ENCODE measurements at places on chromosomes 6 and 20.

GRCh38 chr6:33410711-33411631 is at the start of gene PHF1:
Gene PHF1, plus strand, starts transcription at chr6:33411014. Its CDS starts 1,250 bp downstream, at chr6:33412264.
- no peak for DNase-seq

GRCh38 chr6:167129159-167129558 is 6.3 kb downstream of the CCR6 start:
- no peak for DNase-seq

DNA sequence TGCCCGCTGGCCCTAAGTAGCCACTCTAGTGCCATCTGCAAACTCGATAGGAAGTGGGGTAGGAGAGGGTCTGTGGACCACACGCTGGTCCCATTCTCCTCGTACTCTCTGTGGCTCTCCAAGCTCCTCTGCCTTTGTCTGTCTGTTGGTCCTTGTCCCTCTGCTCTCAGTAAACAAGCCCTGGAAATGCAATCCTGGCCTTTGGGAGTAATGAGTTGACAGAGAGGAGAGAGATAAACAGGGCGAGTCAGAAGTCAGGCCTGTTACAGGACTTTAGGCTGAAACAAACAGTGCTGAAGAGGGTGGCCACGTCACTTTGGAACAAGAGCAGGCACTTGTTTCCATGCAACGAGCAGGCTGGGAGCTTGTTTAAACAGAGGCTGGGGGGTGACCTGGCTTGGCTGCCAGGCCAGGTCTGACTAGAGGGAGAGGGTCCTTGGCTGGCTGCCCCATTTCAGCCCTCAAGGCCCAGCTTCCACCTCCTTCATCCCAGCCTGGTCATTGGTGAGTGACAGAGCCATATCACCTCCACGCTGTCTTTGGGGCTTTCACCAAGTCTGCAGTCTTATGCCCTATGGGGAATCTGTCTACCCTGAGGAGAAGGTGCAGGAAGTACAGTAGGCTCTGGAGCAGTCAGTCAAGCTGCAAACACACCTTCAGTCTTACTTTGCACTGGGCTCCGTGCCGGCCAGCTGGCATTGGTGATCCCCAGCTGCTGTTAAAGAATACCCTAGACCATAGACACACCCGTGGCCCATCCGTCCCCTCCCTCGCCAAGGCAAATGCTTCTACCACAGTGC is 22.6 kb downstream of the FOXP4 start:
- no peak for DNase-seq

DNA sequence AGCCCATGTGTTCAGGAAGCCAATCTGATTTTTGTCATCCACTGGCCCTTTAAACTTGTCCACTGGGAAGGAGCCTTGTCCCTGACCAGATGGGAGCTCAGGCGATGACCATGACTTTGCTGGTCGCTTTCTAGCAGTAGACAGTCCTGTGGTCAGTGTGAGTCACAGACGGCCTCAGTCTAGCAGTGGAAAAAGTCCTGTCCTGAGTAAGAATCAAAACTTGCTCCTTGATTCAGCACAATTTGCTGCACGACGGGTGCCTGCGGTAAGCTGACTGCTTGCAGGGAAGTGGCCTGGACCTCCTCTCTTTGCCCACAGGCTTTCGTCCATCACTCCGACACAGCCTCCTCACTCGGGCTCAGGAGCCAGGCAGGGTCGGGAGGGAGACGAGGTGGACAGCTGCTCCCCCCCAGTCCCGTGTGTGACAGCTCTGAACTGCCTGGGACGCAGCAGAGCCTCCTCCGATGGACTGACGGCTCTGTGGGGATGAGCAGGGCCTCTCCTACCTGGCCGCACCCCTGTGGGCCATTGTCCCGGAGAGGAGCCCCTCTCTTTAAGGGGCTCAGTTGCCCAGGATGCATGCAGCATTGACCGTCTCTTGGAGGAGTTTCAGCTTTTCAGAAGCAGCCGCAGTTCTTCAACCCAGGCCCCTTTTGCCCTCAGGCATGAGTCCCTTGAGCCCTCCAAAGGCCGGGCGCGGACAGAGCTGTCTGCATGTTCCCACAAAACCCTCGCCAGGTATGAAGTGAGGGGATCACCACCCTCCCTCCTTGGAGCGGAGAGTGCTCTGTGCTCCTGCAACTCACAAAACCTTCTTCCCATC is 209.2 kb downstream of the ANKRD60 start:
- DNase-seq, result peak; percentile 65

GRCh38 chr6:65448866-65449265 is 258.2 kb downstream of the EYS start:
- no peak for DNase-seq

DNA sequence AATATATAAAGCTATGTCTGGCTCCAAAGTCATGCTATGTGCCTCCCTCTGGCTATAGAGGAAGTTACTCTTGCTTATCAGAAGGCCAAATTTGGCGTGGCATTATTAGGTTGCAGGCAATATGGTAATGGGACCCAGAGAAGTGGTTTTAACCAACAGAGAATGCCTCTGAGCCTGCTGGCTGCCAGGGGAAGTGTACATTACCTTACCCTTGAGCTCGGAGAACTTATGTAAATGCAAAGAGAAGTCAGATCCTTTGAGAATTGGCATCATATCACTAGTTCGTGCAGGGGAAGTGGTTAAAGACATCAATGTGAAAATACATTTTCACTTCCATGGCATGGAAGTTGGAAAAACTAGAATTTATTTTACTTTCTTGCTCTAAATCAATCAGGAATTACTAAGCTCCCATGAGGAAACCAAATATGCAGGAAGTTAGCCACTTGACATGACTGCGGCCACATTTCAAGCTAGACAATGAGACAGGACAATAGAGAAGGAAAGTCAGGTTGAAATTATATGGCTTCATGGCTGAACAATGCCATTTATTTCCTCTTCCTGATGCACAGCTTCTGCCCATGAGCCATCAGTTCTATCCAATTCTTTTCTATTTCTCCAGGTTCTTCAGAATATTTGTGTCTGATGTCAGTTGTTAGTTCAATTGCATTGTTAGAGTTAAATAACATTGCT is 134.0 kb upstream of the PHACTR1 start:
- no peak for DNase-seq

DNA sequence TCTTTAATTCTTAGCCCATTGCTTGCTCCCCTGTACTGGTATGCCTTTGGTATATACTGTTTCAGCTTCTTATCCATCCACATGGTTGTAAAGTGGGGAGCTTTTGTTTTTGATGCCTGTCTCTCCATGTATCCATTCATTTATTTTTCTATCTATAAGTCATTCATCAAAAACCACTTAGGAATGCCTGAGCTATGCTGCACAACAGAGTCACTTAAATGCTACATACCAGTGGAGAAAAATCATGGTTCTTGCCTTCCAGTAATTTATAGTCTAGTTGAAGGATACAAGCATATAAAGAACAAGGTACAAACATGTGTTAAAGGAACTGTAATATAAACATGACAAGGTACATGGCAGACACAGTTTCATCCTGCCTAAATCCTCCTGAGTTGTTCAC is 347.3 kb downstream of the NRN1 start:
- DNase-seq, result no peak

DNA sequence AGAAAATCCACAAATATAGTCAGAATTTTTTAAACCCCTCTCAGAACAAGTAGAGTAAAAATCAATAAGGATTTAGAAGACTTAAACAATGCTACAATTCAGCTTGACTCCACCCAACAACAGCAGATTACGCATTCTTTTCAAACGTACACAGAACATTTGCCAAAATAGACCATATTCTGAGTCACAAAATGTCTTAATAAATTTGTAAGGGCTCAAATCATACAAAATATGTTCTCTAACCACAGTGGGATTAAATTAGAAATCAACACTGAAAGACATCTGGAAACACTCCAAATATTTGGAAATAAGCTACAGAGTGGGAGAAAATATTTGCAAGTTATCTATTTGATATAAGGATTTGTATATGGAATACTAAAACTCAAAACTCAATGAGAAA is 164.2 kb upstream of the AKAP12 start:
- DNase-seq, result no peak

GRCh38 chr20:50388733-50389437 is 121.3 kb upstream of the PTPN1 start:
- no peak for DNase-seq

GRCh38 chr6:21325201-21325856 is 268.2 kb upstream of the SOX4 start:
- no peak for DNase-seq

DNA sequence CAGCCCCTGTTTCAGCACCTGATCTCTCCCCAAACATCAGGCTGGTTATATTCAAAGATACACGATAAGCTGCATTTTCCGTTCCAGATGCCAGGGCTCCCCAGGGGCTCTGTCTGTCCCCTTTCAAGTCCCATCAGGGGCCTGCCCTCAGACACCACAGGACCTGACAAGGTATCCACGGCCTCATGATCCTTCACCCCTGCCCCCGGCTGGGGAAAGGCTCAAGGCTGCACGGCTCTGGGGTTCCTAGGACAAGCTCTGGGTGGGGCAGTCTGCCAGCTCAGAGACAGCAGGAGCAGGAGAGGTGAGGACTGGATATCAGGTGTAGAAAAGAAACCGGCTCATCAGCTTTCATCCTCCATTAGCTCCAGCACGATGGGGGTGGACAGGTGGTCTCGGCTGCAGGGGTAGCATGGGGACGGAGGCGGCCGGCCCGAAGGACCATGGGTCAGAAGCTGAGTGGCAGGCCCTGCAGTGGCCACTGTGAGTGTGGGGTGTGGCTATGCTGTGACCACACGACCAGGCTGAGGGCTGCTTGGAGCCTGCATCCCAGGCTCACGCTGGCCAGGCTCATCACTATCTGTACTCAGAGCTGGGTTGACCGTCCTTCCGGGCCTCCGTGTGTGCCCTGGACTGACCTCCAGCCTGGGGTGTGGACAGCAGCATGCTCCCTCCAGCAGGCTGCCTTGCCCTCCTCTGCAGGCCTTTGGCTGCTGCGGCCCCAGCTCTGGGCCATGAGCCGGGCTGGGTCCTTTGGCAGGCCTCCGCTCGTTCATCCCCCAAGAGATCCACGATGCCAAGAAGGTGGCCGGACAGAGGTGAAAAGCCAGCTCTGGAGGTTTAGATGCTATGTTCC is 386.2 kb downstream of the THBS2 start:
- no peak for DNase-seq

DNA sequence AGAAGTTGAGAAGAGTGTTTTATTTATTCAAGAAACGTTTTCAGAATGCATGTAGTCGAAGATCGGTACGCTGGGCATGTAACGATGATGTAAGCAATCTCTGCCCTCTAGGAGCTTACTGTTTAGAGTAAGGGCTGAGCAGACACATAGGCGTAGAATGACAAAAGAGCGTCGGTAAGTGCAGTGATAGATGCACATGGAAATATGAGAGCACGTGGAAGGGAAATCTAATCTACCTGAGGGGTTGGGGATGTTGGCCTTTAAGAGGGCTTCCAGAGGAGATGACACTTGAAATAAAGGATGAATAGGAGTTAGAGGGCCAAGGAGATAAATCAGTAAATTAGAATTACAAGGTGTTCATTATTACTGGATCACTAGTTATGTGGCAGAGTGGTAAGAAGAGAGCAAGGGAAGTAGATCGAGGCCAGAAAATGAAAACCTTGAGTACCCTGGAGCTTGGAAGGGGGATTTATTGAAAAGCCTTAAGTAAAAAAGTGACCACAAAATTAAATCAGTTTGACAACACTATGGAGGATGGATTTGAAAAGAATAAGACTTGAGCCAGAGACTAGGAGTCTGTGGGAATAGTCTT is 782 bp downstream of the TRMT11 start:
- DNase-seq, result no peak

GRCh38 chr6:84847390-84848160 is 83.2 kb upstream of the TBX18 start:
- no peak for DNase-seq

Measured in SJCRH30 (cell line).